Endothelial cell of umbilical vein (primary cell): ENCODE measurements at places on chromosomes 12 and 14. TPM values are rescaled to one million over a fixed set of nuclear protein-coding genes. Genes with fewer than 3 reads are reported as not detected.

GRCh38 chr14:24595073-24595808 lies 14.2 kb downstream of the GZMH start:
- DNase-seq, result no peak
- no peaks in the 10 kb centered on the region for H3K27me3 ChIP-seq
- no peaks in the 10 kb centered on the region for H3K4me1 ChIP-seq
- H3K27ac ChIP-seq, result no peak overlapping the region
- H3K4me3 ChIP-seq, result no peak overlapping the region
- H3K36me3 ChIP-seq, result no peaks in the 10 kb centered on the region

- H3K4me3 ChIP-seq, result no peak overlapping the region
- no peak for DNase-seq
- H3K4me1 ChIP-seq, result peaks cover 31% of the 10 kb centered on the region
- H3K27ac ChIP-seq, result peak overlapping the region; percentile 19
Observed at GRCh38 chr12:19970116-19970515, 398.2 kb upstream of the PDE3A start.

Gene SPSB2
- 3.9 and 6.9 TPM in 2 replicates for total RNA-seq

Gene ERBB3
- 0.11 TPM in 1 of 2 replicates, not detected in the other for total RNA-seq

DNA sequence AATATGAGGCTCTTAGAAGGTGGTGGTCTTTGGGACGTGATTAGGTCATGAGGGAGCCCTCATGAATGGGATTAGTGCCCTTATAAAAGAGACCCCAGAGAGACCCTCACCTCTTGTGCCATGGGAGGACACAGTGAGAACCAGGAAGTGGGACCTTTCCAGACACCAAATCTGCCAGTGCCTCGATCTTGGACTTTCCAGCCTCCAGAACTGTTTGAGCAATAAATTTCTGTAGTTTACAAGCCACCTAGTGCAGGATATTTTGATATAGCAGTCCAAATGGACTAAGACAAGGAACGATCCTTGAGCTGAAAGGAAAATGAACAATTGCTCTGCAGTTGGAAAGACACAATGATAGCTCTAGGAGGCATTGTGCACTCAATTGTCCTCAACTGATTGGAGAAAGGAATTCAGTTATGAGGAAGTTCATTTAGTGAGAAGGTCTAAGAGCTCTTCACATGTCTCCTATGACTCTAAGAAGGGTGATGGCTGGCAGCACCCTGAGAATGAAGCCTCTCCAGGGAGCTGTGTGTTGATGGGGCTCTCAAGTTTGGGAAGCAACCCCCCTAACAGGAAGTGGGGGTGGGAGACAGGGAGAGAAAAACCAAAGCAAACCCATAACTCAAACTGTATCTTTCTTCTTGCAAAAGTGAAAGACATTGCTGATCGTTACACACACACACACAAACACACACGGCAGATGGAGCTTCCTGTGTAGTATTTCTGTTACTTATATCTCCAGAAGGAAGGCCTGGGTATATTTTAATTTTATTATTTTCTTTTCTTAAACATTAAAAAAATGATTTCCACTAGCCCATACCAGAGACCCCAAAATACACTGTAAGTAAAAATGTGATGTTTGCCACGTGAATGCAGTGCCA lies 21.0 kb downstream of the CHST11 start:
- no peaks in the 10 kb centered on the region for H3K27me3 ChIP-seq
- H3K36me3 ChIP-seq, result no peaks in the 10 kb centered on the region
- no peak overlapping the region for H3K4me3 ChIP-seq
- DNase-seq, result no peak
- H3K27ac ChIP-seq, result peak overlapping the region; percentile 54

Gene PRKD1
- total RNA-seq, result 10.3 and 10.9 TPM in 2 replicates

DNA sequence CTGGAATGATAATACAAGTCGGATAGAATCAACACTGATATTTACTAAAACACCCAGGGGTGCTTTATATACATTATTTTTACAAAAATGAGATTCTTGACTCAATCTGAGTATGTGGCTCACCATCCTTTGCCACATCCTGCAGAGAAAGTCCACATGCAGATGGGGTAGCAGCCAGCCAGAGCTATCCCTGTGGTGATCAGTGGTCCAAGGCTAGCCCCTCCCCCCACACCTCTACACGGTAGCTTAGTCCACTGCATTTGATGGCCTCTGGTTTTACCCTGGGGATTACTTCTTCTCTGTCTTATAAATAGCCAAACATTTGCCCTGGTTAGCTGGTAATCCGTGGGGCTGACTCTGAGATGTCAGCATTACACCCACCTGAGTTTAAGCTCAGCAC lies 28.1 kb upstream of the TTC7B start:
- H3K4me3 ChIP-seq, result no peak overlapping the region
- H3K27ac ChIP-seq, result no peak overlapping the region
- H3K36me3 ChIP-seq, result no peaks in the 10 kb centered on the region
- peaks cover under 1% of the 10 kb centered on the region for H3K4me1 ChIP-seq

Gene BICDL1
- not detected in 2 replicates for total RNA-seq

- H3K27ac ChIP-seq, result no peak overlapping the region
- peaks cover 14% of the 10 kb centered on the region for H3K27me3 ChIP-seq
- no peaks in the 10 kb centered on the region for H3K36me3 ChIP-seq
- peak; percentile 40 for DNase-seq
- no peak overlapping the region for H3K4me3 ChIP-seq
Observed at GRCh38 chr12:116295327-116296263, 18.1 kb upstream of the MED13L start.

- no peak for DNase-seq
- no peak overlapping the region for H3K4me3 ChIP-seq
- H3K27me3 ChIP-seq, result no peaks in the 10 kb centered on the region
- no peaks in the 10 kb centered on the region for H3K4me1 ChIP-seq
- no peak overlapping the region for H3K27ac ChIP-seq
Observed at GRCh38 chr12:102474438-102475064, 5.8 kb downstream of the IGF1 start.

GRCh38 chr12:75364919-75365318 lies 26.0 kb upstream of the GLIPR1L2 start:
- H3K27me3 ChIP-seq, result no peaks in the 10 kb centered on the region
- H3K4me3 ChIP-seq, result no peak overlapping the region
- H3K27ac ChIP-seq, result no peak overlapping the region
- DNase-seq, result no peak
- peaks cover 3% of the 10 kb centered on the region for H3K4me1 ChIP-seq

Gene ULK1
- 37.8 and 38.2 TPM in 2 replicates for total RNA-seq

GRCh38 chr14:88225721-88226120 lies 97.3 kb downstream of the KCNK10 start:
- H3K27ac ChIP-seq, result no peak overlapping the region
- H3K27me3 ChIP-seq, result no peaks in the 10 kb centered on the region
- no peaks in the 10 kb centered on the region for H3K4me1 ChIP-seq
- H3K4me3 ChIP-seq, result no peak overlapping the region
- no peaks in the 10 kb centered on the region for H3K36me3 ChIP-seq
- no peak for DNase-seq

Gene IRAK4
- total RNA-seq, result 13.1 and 17.1 TPM in 2 replicates

- no peak overlapping the region for H3K27ac ChIP-seq
- no peak for DNase-seq
- H3K4me1 ChIP-seq, result no peaks in the 10 kb centered on the region
- H3K27me3 ChIP-seq, result no peaks in the 10 kb centered on the region
- no peaks in the 10 kb centered on the region for H3K36me3 ChIP-seq
- no peak overlapping the region for H3K4me3 ChIP-seq
Observed at GRCh38 chr14:32980178-32980901, 41.7 kb downstream of the NPAS3 start.

GRCh38 chr12:113277511-113277910 lies 56.2 kb downstream of the TPCN1 start:
- DNase-seq, result no peak
- H3K36me3 ChIP-seq, result peaks cover 11% of the 10 kb centered on the region
- no peak overlapping the region for H3K4me3 ChIP-seq
- no peaks in the 10 kb centered on the region for H3K27me3 ChIP-seq
- H3K27ac ChIP-seq, result no peak overlapping the region

DNA sequence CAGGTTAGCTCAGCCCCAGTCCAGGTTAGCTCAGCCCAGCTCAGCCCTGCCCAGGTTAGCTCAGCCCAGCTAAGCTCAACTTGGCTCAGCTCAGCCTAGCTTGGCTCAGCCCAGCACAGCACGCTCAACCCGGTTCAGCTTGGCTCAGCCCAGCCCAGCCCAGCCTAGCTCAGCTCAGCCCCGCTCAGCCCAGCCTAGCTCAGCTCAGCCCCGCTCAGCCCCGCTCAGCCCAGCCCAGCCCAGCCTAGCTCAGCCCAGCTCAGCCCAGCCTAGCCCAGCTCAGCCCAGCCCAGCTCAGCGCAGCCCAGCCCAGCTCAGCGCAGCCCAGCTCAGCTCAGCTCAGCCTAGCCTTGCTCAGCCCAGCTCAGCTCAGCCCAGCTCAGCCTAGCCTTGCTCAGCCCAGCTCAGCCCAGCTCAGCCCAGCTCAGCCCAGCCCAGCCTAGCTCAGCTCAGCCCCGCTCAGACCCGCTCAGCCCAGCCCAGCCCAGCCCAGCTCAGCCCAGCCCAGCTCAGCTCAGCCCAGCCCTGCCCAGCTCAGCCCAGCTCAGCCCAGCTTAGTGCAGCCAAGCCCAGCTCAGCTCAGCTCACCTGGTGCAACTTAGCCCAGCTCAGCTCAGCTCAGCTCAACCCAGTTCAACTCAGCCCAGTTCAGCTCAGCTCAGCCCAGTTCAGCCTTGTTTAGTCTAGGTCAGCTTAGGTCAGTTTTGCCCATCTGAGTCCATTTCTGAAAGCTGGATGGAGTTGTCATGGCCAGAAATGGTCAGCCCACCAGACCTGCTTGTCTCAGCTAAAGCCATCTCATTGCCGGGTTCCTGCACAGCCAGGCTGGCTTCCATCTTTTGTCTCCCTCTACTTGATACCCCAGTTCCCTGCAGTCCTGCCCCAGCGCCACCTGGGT lies 333.6 kb downstream of the TMEM121 start:
- H3K4me1 ChIP-seq, result no peaks in the 10 kb centered on the region
- H3K27me3 ChIP-seq, result no peaks in the 10 kb centered on the region
- DNase-seq, result no peak
- H3K27ac ChIP-seq, result no peak overlapping the region
- H3K36me3 ChIP-seq, result no peaks in the 10 kb centered on the region

GRCh38 chr12:49323524-49324097 lies 556 bp downstream of the TROAP start:
- H3K27ac ChIP-seq, result peak overlapping the region; percentile 58
- no peaks in the 10 kb centered on the region for H3K36me3 ChIP-seq
- H3K4me1 ChIP-seq, result peaks cover 12% of the 10 kb centered on the region
- H3K27me3 ChIP-seq, result no peaks in the 10 kb centered on the region

GRCh38 chr14:34433957-34434356 lies 28.1 kb downstream of the SPTSSA start:
- no peak overlapping the region for H3K27ac ChIP-seq

- no peaks in the 10 kb centered on the region for H3K27me3 ChIP-seq
- H3K4me1 ChIP-seq, result peaks cover 13% of the 10 kb centered on the region
- peak overlapping the region; percentile 87 for H3K27ac ChIP-seq
- DNase-seq, result peak; percentile 95
Observed at GRCh38 chr12:58557171-58557570, 363.1 kb downstream of the LRIG3 start.

Gene KTN1
- 135 and 148 TPM in 2 replicates for total RNA-seq

DNA sequence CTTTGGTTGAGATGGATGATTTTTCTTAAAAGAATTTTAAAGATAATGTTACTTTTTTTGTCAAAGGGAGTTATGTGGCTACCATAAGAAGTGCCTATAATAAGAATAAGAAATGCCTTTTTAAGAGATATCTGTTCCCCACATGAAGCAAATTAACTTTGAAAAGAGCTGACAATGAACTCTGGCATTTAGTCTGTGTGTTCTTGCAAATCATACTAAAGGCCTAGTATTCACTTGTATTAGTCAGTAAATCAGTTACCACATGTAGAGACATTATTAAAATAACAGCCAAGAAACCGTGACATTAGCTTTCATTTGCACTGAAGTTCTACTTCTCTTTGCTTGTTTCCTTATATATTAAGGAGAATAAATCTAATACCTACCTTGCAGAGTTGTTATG lies 296.3 kb downstream of the CCDC91 start:
- H3K27me3 ChIP-seq, result no peaks in the 10 kb centered on the region
- H3K4me3 ChIP-seq, result no peak overlapping the region
- H3K4me1 ChIP-seq, result no peaks in the 10 kb centered on the region
- H3K27ac ChIP-seq, result no peak overlapping the region

- DNase-seq, result no peak
- no peaks in the 10 kb centered on the region for H3K27me3 ChIP-seq
- no peak overlapping the region for H3K4me3 ChIP-seq
- H3K27ac ChIP-seq, result no peak overlapping the region
- H3K4me1 ChIP-seq, result no peaks in the 10 kb centered on the region
Observed at GRCh38 chr14:93103392-93104080, 12.2 kb downstream of the ITPK1 start.

- H3K27ac ChIP-seq, result no peak overlapping the region
- H3K4me3 ChIP-seq, result no peak overlapping the region
- peaks cover 3% of the 10 kb centered on the region for H3K36me3 ChIP-seq
Observed at GRCh38 chr12:8734873-8735381, 37.1 kb downstream of the RIMKLB start.

- no peak overlapping the region for H3K27ac ChIP-seq
- DNase-seq, result no peak
- no peak overlapping the region for H3K4me3 ChIP-seq
- no peaks in the 10 kb centered on the region for H3K4me1 ChIP-seq
- H3K36me3 ChIP-seq, result no peaks in the 10 kb centered on the region
Observed at GRCh38 chr14:19974844-19975243, 547 bp upstream of the OR4K15 start.

- H3K4me3 ChIP-seq, result no peak overlapping the region
- no peak overlapping the region for H3K27ac ChIP-seq
- peaks cover 2% of the 10 kb centered on the region for H3K27me3 ChIP-seq
- no peak for DNase-seq
- no peaks in the 10 kb centered on the region for H3K4me1 ChIP-seq
Observed at GRCh38 chr14:61872452-61872851, 110.2 kb downstream of the SNAPC1 start.

Gene CD27
- not detected in 2 replicates for total RNA-seq

Gene NID2
- total RNA-seq, result 33.0 and 56.7 TPM in 2 replicates

DNA sequence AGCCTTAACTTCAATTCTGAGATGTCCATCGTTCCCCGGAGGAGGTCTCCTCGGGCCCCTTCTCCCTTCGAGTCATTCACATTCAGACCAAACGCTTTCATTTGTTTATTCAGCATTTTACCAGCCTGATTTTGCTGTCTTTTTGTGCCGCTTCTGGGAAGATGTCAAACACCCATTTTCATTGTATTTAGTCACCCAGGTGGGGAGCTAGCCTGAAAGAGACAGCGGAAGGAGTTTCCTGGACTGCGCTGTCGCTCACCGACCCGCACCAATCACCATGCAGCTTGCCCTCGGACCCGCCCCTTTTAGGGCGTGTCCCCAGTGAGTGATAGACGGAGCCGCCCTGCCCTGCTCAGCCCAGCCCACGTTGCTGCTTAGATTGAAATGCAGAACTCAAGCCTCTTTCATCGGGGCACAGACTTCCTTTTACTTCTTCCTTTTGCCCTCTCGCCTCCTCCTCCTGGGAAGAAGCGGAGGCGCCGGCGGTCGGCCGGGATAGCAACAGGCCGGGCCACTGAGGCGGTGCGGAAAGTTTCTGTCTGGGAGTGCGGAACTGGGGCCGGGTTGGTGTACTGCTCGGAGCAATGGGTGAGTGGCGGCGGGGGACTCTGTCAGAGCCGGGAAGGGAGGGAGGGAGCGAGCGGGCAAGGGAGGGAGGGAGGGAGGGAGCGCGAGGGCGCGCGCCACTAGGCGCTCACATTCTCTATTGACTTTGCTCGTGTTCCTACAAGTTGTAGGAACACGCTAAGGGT lies at the start of gene PAX9:
TSS of gene PAX9 (plus strand) at position 355 of the 752 bp plus-strand sequence. CDS start at position 585, 230 bp downstream.
- peaks cover 17% of the 10 kb centered on the region for H3K4me1 ChIP-seq
- H3K4me3 ChIP-seq, result peak within 1 kb of the TSS; percentile 27
- H3K36me3 ChIP-seq, result no peaks in the 10 kb centered on the region
- DNase-seq, result peak; percentile 70

- H3K27ac ChIP-seq, result no peak overlapping the region
- H3K4me1 ChIP-seq, result no peaks in the 10 kb centered on the region
- no peak for DNase-seq
- H3K27me3 ChIP-seq, result no peaks in the 10 kb centered on the region
- no peak overlapping the region for H3K4me3 ChIP-seq
- no peaks in the 10 kb centered on the region for H3K36me3 ChIP-seq
Observed at GRCh38 chr14:104212206-104213095, 74.1 kb downstream of the KIF26A start.
